ENCODE measurements at places on chromosomes 13 and 19.

GRCh38 chr13:29532821-29533220 is 62.7 kb downstream of the SLC7A1 start:
- DNase-seq: no peak

DNA sequence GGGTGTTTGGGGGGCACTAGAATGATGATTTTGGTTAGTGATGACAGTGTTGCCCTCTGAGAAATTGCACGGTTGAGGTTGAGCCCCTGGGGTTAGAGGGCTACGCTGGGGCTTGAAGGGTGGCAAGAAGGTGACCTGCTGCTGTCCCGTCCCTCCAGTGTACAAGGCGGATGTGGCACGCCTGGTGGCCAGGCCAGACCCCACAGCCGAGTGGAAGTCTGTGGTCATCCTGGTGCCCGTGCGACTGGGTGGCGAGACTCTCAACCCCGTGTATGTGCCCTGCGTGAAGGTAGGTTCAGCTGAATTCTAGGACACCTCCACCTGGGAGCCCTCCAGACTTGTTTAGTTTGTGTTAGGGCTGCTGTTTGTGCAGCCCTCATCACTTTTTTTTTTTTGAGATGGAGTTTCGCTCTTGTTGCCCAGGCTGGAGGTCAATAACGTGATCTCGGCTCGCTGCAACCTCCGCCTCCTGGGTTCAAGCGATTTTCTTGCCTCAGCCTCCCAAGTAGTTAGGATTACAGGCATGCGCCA is 5.1 kb downstream of the ATG4D start:
- no peak for DNase-seq

- no peak for DNase-seq
Measured at GRCh38 chr13:30570691-30571090, 47.0 kb upstream of the USPL1 start.

- DNase-seq: no peak
Measured at GRCh38 chr13:113404723-113405471, 41.0 kb upstream of the GRTP1 start.

- DNase-seq: no peak
Measured at GRCh38 chr13:64930636-64931035, 2299.5 kb downstream of the PCDH9 start.

DNA sequence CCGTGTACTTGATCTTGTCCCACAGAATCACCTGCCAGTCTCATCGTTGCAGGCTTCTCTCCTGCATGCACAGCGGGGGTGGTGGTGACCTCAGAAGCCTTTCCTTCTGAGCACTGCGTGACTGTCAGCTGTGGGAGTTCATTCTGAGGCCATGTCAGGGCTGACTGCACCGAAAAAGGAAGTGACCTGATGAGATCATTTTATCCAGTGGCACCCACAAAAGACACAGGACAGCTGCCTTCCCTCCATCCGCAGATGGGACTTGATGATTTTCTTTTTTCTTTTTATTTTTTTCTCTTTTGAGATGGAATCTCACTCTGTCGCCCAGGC is 89.7 kb downstream of the RAB20 start:
- no peak for DNase-seq

DNA sequence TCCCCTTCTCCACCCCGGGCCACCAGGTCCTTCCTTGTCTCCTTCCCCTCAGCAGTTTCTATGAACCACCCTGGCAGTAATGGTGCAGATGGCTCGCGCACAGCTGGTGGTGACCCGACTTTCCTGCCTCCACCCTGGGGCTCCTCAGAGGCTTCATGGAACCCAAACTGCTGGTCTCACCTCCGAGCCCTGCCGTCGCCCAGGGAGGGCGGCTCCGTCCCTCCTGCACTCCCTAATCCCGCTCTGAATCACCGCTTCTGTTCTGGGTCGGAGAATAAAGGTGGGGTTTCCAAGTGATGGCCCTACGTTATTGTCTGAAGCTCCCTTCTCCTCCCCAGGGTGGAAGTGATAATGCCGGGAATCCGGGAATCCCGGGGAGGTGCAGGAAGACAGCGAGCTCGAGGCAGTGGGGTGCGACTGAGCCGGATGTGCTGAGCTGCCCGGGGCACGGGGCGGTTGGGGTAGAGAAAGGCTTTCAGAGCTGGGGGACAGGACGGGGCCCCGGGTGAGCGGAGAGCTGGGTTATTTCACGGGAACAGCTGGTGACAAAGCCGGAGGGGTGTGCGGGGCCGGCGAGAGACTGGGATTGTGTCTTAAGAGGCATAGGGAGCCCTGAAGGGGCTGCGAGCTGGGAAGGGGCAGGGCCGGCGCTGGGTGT is 711 bp downstream of the FUT2 start:
- no peak for DNase-seq

GRCh38 chr13:36193151-36193855 is 21.1 kb downstream of the SOHLH2 start:
- peak; percentile 40 for DNase-seq

DNA sequence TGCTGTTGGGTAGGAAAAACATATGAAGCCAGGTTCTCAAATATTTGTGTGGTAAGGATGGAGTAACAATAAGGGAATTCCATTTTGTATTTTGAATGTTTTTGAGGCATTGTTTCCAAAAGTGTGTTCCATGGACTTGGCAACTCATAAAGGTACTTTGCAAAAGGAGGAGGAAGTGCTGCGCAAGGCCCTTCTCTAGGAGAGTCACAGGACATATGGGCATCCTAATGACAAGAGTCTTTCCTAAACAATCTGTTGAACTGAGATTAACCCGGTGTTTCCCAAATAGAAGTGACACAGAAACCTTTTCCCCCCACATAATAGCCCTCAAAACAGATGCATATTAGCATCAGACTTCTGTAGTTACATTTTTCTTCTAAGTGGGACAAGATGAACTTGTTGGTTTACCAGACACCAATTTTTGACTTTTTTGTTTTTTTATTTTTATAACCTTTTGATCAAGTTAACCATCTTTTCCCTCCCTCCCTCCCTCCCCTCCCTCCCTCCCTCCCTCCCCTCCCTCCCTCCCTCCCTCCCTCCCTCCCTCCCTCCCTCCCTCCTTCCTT is 209.3 kb downstream of the PCCA start:
- no peak for DNase-seq

DNA sequence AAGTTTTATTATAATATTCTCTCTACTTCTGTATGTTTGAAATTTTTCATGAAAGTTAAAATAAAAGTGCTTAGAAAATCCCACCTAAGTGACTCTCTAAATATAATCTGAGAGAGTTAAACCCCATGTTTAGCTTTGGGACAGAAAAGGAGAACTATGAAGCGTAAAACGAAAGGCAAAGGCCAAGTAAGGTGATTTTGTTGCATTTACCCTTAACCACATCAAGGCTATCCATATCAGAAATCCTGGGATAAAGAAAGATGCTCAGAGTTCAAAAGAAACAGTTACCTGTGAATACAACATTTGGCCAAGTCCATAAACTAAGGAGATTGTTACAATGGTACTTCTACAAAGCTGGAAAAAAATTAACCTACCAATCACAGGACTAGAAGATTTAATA is 31.3 kb downstream of the UBL3 start:
- no peak for DNase-seq

DNA sequence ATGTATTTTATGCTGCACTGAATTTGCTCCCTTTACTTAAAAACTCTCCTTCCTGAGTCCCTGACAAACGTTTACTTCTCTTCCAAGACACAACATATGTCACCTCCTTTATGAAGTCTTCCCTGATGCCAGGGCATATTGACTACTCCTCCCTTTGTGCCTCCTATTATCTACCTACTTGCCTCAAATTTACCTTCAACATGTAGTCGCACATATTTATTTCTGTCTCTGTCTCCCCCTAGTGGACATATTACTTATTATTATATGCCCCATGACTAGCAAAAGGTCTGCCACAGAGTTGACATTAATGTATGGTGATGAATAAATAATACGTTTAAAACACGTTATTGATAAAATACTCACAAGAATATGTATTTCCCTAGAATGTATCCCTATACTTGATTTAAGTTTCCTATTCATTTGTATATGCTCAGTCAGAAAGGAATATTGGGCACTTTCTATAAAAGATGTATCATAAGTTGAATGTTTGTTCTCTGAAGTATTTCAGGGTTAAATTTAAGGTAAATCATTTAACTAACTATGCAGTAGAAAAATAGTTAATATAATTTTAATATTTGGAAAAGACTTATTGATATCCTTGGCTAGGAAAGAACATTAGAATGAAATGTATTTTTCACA is 250.3 kb upstream of the ATXN8OS start:
- DNase-seq: peak; percentile 14

DNA sequence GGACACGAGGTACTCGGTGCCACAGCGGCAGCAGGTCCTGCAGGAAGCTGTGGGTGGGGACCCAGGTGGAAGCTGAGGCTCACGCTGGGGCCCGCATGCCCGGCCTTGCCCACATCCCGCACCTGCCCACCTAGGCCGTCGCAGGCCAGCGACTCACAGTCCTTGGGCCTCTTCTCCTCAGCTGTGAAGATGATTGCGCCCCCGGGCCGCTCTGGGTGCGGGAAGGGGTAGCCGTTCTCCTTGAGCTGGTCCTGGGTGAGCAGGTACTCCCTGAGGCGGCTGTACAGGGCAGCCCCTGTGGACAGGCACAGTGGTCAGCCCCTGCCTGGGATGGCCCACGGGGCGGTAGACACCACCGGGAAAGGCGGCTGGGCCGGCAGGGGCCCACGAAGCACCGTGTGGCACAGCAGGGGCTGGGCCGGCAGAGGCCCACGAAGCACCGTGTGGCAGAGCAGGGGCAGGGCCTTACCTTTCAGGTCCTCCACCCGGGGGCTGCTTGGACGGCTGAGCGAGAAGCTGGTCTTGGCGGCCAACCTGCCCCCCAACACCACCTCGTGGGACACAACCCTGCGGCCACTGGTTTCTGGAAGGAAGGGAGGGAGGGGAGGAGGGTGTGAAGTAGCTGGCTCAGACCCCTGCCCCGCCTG is 6.6 kb upstream of the ATP8B3 start:
- DNase-seq: no peak

GRCh38 chr13:43484432-43485225 is 302.1 kb downstream of the ENOX1 start:
- DNase-seq: no peak

DNA sequence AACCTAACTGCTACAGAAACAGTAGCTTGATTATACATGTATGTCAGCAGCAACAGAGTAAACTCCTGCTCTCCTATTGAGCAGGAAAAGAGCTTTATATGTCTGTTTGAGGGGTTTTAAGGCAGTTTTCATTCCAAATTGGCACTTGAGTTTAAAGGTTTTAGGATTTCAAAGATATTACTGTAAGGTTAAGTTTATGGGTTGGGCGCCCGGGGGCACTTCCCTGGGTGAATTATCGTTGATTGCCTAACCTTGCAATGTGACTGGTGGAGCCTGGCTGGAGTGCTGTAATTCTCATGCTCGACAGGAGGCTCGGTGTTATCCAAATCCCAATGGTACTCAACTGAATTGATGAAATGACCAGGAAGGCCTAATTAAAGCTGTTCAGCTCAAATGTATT is 1586.1 kb downstream of the OLFM4 start:
- DNase-seq: no peak

DNA sequence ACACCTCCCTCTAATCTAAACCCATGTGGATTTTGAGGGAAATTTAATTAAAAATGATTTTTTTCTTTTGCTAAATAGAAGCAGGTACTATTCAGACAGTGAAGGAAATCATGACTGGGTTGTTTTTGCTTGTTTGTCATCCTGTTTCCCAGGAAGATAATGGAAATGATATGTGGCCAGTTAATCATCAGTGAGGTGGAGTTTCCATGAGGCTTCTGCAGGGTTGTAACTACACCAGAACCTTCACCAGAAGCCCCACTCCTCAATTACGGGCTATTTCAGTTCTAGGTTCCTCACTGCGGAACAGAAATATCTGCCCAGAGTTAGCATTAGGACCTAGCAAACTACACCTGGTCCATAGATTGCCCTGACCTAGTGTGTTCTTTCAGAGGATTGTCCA is 394.0 kb downstream of the DLEU7 start:
- no peak for DNase-seq

- DNase-seq: no peak
Measured at GRCh38 chr19:41244117-41244516, 20.1 kb upstream of the HNRNPUL1 start.

DNA sequence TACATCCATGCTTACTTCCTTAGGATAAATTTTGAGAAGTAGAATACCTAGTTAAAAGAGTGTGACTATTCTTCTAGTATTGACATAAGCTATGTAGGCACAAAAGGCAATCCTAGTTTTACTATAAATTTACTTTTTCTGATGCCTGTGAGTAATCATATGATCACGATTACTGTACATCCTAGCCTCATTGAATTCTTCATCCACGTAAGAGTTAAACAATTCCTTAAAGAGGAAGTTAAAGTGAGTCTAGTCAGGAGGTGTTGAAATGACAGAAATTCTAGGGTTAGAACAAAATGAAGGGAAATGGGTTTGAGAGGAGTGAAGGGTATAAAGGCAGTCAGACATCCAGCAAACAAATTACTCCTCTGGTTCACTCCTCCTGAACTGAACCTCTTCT is at the start of gene ACOD1:
Gene ACOD1 (plus strand): TSS at position 363 of the 400 bp plus-strand sequence. CDS start 48 bp downstream, outside the sequence.
- no peak for DNase-seq

DNA sequence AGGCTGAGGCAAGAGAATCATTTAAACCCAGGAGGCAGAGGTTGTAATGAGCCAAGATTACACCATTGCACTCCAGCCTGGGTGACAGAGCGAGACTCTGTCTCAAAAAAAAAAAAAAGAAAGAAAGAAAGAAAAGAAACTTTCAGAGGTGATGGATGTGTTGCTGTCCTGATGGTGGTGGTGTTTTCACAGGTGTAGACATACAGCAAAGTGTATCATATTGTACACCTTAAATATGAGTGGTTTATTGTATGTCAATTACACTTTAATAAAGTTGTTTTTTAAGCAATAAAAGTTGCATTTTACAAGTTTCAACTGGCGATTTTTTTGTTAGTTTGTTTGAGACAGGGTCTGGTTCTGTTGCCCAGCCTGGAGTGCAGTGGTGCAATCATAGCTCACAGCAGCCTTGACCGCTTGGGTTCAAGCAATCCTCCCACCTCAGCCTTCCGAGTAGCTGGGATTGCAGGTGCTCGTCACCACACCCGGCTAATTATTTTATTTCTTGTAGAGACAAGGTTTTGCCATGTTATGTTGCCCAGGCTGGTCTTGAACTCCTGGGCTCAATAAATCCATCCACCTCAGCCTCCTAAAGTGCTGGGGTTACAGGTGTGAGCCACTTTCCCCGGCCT is 13.5 kb upstream of the INSR start:
- no peak for DNase-seq
